ENCODE measurements at places on chromosomes 7 and 10.

- H3K4me3 ChIP-seq, result peak overlapping the region; percentile 63
- peaks cover 6% of the 10 kb centered on the region for H3K27me3 ChIP-seq
- H3K4me1 ChIP-seq, result peaks cover 13% of the 10 kb centered on the region
- no peaks in the 10 kb centered on the region for H3K36me3 ChIP-seq
- DNase-seq, result peak; percentile 62
- peak overlapping the region; percentile 83 for H3K27ac ChIP-seq
Measured at GRCh38 chr10:7561216-7561893, 105.4 kb downstream of the ITIH5 start.

- H3K4me1 ChIP-seq, result no peaks in the 10 kb centered on the region
- H3K27me3 ChIP-seq, result peaks cover 9% of the 10 kb centered on the region
- no peak overlapping the region for H3K27ac ChIP-seq
- H3K36me3 ChIP-seq, result peaks cover 26% of the 10 kb centered on the region
Measured at GRCh38 chr10:15188603-15189002, 20.1 kb upstream of the NMT2 start.

GRCh38 chr10:48613016-48613415 lies 8.1 kb upstream of the ARHGAP22 start:
- peaks cover 9% of the 10 kb centered on the region for H3K27me3 ChIP-seq
- no peak overlapping the region for H3K27ac ChIP-seq
- DNase-seq, result no peak
- H3K36me3 ChIP-seq, result peaks cover 28% of the 10 kb centered on the region

GRCh38 chr10:71660313-71660712 lies 59.3 kb downstream of the C10orf105 start:
- no peak overlapping the region for H3K4me3 ChIP-seq
- H3K36me3 ChIP-seq, result no peaks in the 10 kb centered on the region
- peaks cover 4% of the 10 kb centered on the region for H3K27me3 ChIP-seq
- DNase-seq, result no peak
- no peak overlapping the region for H3K27ac ChIP-seq

DNA sequence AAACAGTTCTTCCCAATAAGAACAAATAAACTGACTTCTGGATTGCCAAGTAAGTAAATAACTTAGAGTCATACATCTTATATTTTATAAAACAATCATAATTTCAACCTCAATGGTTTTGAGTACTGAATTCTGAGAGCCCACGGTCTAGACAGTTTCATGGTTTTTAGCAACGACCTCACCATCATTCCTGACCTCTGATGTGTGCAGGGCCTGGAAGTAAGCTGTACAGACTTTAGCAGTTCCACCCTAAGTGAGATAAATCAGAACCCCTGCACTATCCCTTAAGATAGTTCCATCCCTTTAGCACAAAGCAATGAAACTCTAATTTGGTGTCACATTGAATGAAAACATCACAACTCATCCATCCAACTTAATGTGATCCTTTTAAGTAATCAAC lies 86.0 kb downstream of the NEBL start:
- H3K4me3 ChIP-seq, result no peak overlapping the region
- no peaks in the 10 kb centered on the region for H3K36me3 ChIP-seq
- peaks cover 5% of the 10 kb centered on the region for H3K4me1 ChIP-seq
- DNase-seq, result no peak

GRCh38 chr10:70331160-70331485 lies 47.3 kb upstream of the NPFFR1 start:
- DNase-seq, result no peak
- no peak overlapping the region for H3K4me3 ChIP-seq
- H3K4me1 ChIP-seq, result peaks cover 11% of the 10 kb centered on the region
- peaks cover 6% of the 10 kb centered on the region for H3K27me3 ChIP-seq
- H3K36me3 ChIP-seq, result peaks cover 9% of the 10 kb centered on the region

DNA sequence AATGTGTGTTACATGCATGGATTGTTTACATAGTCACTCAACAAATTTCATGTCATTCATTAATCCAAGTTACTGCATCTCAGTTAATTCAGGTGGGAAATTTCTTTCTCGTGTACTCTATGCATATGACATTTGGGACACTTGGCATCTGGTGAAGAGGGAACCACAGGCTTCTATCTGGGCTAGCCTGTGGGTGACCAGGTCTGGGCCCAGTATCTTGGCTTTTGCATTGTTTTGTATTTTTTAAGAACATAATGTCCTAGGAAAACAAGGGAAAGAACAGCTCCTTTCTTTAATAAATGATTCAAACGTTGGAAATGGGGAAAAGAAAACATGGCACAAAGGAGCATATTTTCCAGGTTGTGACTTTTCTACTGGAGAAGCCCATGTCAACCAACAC lies 331.1 kb downstream of the WDR11 start:
- no peaks in the 10 kb centered on the region for H3K36me3 ChIP-seq
- H3K27ac ChIP-seq, result peak overlapping the region; percentile 67

GRCh38 chr10:45592432-45592831 lies 80.1 kb downstream of the ZFAND4 start:
- H3K27me3 ChIP-seq, result peaks cover 9% of the 10 kb centered on the region
- H3K4me3 ChIP-seq, result peak overlapping the region; percentile 35
- H3K36me3 ChIP-seq, result no peaks in the 10 kb centered on the region
- peaks cover 4% of the 10 kb centered on the region for H3K4me1 ChIP-seq

GRCh38 chr10:26464632-26465280 lies 26.6 kb downstream of the APBB1IP start:
- no peak overlapping the region for H3K4me3 ChIP-seq
- no peaks in the 10 kb centered on the region for H3K27me3 ChIP-seq
- no peak overlapping the region for H3K27ac ChIP-seq
- no peak for DNase-seq
- H3K36me3 ChIP-seq, result no peaks in the 10 kb centered on the region
- no peaks in the 10 kb centered on the region for H3K4me1 ChIP-seq

- no peak overlapping the region for H3K27ac ChIP-seq
- no peak for DNase-seq
- no peak overlapping the region for H3K4me3 ChIP-seq
- H3K27me3 ChIP-seq, result peaks cover 4% of the 10 kb centered on the region
- no peaks in the 10 kb centered on the region for H3K36me3 ChIP-seq
Measured at GRCh38 chr10:127963136-127963535, 56.2 kb downstream of the PTPRE start.

DNA sequence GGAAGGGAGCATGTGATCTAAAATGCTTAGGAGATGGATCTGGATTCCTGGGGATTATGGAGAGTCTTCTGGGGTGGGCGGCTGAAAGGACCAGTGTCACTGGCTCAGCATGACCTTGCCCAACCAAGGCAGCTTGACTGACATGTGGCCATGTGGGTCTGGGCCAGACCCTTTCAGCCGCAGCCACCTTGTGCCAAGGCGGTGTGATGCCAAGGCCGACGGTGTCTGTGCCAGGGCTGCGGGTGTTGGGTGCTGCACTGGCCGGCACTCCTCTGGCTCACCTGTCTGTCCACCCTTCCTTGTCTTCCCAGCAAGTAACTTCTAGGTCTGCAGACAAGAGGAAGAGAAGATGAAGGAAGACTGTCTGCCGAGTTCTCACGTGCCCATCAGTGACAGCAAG lies 8.8 kb downstream of the DEPP1 start:
- peaks cover 6% of the 10 kb centered on the region for H3K36me3 ChIP-seq
- DNase-seq, result no peak
- H3K4me3 ChIP-seq, result no peak overlapping the region
- peaks cover 44% of the 10 kb centered on the region for H3K4me1 ChIP-seq
- H3K27ac ChIP-seq, result no peak overlapping the region

- no peak overlapping the region for H3K4me3 ChIP-seq
- H3K36me3 ChIP-seq, result no peaks in the 10 kb centered on the region
- H3K4me1 ChIP-seq, result peaks cover 22% of the 10 kb centered on the region
- peaks cover 5% of the 10 kb centered on the region for H3K27me3 ChIP-seq
Measured at GRCh38 chr7:147774461-147774860, 816.1 kb upstream of the C7orf33 start.

DNA sequence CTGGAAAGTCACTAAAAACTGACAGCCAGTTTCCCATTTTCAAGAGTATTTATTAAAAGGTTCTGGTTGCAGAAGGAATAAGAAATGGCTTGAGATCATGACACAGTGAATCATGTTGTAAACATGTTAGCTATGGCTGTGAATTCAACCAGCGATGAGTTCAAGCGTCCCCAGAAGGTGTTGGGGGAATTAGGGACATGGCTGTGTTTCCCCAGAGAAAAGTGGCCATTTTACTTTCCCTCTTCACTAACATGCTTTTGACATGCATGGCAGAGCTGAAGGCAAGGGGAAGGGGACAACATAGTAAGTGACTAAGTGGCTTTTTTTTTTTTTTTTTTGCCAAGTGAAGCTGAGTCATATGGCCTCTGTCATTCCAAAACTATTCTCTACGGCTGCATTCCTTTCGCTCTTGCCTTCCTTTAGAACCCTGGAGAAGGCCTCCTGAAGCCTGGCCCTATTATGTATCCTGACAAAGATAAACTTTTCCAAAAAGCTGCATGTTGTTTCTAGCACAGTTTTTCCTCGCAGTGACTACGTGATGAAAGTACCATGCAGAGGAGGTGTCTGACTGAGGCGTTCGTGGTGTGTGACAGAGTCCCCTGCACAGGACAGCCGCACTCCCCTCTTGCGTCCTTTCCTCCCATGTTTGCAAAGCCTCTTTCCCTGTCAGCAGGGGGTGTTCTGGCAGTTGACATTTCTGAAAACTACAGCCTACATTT lies 46.9 kb downstream of the EGFR start:
- H3K4me3 ChIP-seq, result peak overlapping the region; percentile 17
- DNase-seq, result no peak
- peaks cover 4% of the 10 kb centered on the region for H3K27me3 ChIP-seq

DNA sequence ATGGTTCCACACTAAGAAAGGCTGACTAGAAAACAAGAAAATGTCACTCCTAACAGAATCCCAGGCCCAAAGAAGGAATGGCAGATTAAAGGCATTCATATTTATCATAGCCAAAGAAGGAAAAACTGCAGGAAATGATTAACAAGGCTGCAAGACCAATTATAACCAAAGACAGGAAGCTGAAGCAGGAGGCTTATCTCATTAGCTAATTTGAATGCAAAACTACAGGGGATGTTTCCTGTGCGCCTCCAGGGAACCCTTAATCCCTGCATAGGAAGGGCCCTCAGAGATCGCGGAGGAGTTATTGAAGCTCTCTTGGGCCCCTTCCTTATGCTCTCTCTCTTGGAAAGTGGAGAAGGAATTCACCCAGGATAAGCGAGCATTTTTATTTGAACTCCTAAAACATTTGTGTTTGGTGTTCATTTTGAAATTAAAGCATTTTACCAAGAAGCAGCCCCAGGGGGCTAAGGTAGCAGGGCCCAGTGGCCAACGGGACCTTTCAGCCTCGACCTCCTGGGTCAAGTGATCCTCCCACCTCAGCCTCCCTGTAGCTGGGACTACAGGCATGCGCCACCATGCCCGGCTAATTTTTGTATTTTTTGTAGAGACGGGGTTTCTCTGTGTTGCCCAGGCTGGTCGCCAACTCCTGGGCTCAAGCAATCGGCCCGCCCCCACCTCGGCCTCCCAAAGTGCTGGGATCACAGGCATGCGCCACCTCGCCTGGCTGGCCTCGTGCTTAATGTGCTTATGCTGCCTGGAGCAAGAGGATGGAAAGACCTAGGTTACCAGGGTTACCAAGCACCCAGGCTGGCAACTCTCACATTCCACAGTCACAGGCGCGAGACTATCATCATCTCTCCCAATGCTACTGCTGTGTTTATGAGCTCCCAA lies 24.1 kb upstream of the PROSER2 start:
- H3K4me3 ChIP-seq, result no peak overlapping the region
- H3K36me3 ChIP-seq, result no peaks in the 10 kb centered on the region
- peaks cover 2% of the 10 kb centered on the region for H3K4me1 ChIP-seq

DNA sequence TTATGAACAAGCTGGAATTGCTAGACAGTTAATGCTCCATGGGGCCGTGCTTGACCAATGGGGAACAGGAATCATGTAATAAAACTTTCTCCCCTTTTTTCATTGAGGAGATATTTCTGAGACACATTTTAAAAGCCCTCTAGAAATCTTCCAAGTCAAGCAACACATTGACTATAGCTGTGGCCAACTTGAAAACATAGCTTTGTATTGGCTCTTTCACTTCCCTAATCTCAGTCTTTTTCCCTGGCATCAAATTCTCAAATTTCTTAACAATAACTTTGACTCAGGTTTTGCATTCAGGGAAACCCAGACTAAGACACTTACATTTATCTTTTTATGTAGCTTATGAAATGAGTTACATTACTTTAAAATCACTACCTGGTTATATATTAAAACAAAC lies 947.1 kb upstream of the MBL2 start:
- H3K4me1 ChIP-seq, result peaks cover 3% of the 10 kb centered on the region
- DNase-seq, result no peak
- no peaks in the 10 kb centered on the region for H3K36me3 ChIP-seq

GRCh38 chr10:78082636-78083035 lies 49.0 kb downstream of the RPS24 start:
- peaks cover 8% of the 10 kb centered on the region for H3K4me1 ChIP-seq
- peaks cover 5% of the 10 kb centered on the region for H3K36me3 ChIP-seq
- H3K27me3 ChIP-seq, result peaks cover 5% of the 10 kb centered on the region

GRCh38 chr10:18306031-18306430 lies 165.8 kb downstream of the CACNB2 start:
- no peaks in the 10 kb centered on the region for H3K36me3 ChIP-seq
- DNase-seq, result no peak
- H3K27me3 ChIP-seq, result peaks cover 3% of the 10 kb centered on the region
- no peak overlapping the region for H3K4me3 ChIP-seq

- H3K4me3 ChIP-seq, result no peak overlapping the region
- no peak for DNase-seq
- H3K36me3 ChIP-seq, result no peaks in the 10 kb centered on the region
- H3K4me1 ChIP-seq, result peaks cover 3% of the 10 kb centered on the region
- H3K27ac ChIP-seq, result no peak overlapping the region
- H3K27me3 ChIP-seq, result no peaks in the 10 kb centered on the region
Measured at GRCh38 chr10:10482613-10483012, 535.1 kb upstream of the CELF2 start.

GRCh38 chr10:11345224-11346054 lies 266.0 kb downstream of the USP6NL start:
- H3K27me3 ChIP-seq, result no peaks in the 10 kb centered on the region
- no peak overlapping the region for H3K27ac ChIP-seq
- no peak overlapping the region for H3K4me3 ChIP-seq
- peaks cover 6% of the 10 kb centered on the region for H3K36me3 ChIP-seq
- H3K4me1 ChIP-seq, result no peaks in the 10 kb centered on the region

DNA sequence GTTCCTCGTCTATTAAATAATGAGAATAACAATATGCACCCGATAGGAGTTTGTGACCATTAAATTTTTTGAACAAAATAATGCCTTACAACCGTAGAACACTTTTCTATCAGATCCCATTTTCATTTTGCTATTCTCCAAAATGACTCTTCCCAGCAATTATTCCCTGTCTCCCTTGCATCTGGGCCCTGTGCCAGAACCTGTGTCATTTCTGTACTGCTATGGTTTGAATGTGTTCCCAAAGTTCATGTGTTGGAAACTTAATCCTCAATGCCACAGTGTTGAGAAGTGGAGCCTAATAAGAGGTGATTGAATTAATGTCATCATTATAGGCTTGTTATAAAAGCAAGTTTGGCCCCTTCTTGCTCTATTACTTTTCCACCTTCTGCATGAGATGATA lies 33.2 kb upstream of the SMNDC1 start:
- H3K36me3 ChIP-seq, result peaks cover 4% of the 10 kb centered on the region
- peaks cover 14% of the 10 kb centered on the region for H3K4me1 ChIP-seq
- no peak overlapping the region for H3K27ac ChIP-seq
- no peak overlapping the region for H3K4me3 ChIP-seq
- no peaks in the 10 kb centered on the region for H3K27me3 ChIP-seq
- DNase-seq, result no peak

Data from glutamatergic neuron (in vitro differentiated cells).